Fibroblast of skin of scalp (primary cell): ENCODE measurements at places on chromosomes 13 and 19.

DNA sequence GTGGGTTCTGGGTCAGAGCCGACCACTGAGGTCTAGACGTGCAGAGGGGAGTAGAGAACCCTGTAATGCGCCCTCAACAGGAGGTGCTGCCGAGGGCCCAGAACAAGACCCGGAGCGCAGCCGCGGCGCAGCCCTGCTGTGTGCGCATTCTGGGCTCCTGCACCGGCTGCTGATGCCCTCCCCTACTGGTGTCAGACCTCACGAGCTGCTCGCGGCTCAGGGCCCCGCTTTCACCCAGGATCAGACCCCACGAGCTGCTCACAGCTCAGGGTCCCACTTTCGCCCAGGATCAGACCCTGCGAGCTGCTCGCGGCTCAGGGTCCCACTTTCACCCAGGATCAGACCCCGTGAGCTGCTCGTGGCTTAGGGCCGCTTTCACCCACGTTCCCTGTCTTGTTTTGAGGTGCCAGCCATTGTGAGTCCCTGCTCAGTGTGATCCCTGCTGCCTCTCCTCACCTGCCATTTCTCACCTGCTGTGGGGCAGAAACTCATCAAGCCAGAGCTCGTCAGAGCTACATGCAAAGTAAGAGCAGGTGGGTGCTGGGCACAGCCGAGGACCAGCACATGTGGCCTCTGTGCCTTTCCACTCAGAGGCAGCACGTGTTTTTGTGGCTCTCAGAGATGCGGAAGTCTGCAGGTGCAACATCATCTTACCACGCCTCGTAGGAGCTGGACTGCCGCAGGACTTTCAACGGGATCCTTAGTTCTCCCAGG, 47.0 kb upstream of the C13orf46 start:
- DNase-seq: no peak

- DNase-seq: no peak
Measured at GRCh38 chr13:43611281-43612273, 175.2 kb downstream of the ENOX1 start.

- no peak for DNase-seq
Measured at GRCh38 chr13:79281339-79281747, 124.7 kb downstream of the RBM26 start.

DNA sequence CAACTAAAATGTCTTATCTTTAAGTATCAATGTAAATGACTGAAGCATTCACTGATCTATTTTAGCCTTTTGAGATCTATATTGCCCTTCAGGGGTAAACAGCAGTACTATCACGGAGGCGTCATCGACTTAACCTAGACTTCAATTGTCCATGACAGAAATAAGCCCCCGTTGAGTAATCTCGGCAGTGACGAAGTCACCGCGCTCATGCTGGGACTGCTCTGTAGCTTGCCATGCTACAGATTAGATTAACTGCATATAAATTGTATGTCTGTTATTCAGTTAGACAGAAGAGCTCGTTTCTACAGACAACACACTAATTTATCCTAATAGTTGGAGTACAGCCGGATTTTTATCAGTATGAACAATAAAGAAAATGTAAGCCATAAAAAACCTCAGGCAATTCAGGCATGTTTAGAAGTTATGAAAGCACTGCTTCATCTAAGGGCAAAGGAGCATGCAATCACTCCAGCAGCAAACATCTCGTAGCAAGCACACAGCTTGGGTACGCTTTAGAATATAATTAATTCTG, 56.6 kb downstream of the TUBGCP3 start:
- no peak for DNase-seq

- peak; percentile 43 for DNase-seq
Measured at GRCh38 chr13:36418022-36418805, 14.1 kb upstream of the CCNA1 start.

DNA sequence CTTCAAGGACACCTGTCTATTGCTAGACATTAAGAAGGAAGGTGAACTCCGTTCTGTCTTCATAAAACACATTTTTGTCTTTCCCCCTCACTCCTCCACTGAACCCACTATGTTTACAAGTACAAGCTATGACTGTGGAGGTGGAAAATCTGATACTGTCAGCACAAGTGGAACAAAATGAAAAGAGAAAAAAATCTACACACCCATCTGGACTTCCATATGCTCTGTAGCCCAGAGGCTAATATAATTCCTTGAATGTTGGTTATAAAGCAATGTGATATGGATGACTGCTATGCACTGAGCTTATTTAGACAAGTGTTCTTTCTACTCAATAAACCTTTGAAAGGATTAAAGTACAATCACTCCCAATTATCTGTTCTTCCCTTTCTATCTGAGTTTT, 713.5 kb downstream of the DIAPH3 start:
- no peak for DNase-seq

GRCh38 chr13:83211301-83211700, 671.0 kb downstream of the SLITRK1 start:
- peak; percentile 86 for DNase-seq

DNA sequence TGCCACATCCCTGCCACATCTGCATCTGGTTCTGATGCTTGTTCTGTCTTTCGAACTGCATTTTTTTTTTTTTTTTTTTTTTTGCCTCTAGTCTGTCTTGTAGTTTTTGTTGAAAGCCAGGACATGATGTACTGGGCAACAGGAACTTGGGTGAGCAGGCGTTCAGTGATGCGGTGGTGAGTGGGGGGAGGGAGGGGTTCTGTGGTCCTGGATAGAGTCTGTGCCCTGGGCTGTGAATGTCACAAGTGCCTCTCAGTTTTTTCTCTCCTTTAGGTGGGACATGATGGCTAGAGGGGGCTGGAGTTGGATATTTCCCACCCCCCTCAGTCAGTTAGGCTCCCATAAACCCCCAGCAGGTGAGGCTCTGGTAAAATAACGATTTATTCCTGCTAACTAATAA, 3.5 kb downstream of the CEACAM4 start:
- DNase-seq: no peak

GRCh38 chr19:56993851-56994250, 125.9 kb upstream of the USP29 start:
- DNase-seq: no peak

DNA sequence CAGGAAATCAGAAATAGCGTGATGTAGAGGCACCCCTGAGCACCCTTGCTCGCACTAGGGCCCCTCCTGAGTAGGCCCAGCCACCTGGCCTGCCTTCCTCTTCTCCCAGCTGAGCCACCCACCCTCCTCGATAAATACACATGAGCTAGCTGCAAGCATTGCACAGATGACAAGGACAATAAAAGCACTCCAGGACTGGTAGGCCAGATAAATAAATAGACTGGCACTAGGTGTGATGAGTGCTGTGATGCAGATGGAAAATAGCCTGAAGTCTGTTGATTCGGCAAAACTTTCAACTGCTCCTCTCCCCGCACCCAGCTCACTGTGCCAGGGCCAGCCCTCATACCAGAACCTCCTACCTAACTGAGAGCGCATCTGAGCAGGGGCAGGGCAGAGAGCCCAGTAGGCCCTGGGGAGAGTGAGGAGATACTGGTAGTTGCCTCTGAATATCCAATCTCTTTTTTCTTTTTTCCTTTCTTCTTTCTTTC, 54.5 kb upstream of the GPI start:
- no peak for DNase-seq

GRCh38 chr13:41002606-41003005, 16.5 kb downstream of the ELF1 start:
- no peak for DNase-seq

- peak; percentile 35 for DNase-seq
Measured at GRCh38 chr13:108227651-108228272, 9.6 kb downstream of the ABHD13 start.

GRCh38 chr13:27177852-27178251, 6.2 kb upstream of the USP12 start:
- DNase-seq: no peak
